Cerebellar nuclear complex (tissue), 1 donor: ENCODE measurements at places on chromosomes 6 and 20.

- no peak for DNase-seq
Observed at GRCh38 chr6:101203664-101204063, 189.8 kb upstream of the GRIK2 start.

DNA sequence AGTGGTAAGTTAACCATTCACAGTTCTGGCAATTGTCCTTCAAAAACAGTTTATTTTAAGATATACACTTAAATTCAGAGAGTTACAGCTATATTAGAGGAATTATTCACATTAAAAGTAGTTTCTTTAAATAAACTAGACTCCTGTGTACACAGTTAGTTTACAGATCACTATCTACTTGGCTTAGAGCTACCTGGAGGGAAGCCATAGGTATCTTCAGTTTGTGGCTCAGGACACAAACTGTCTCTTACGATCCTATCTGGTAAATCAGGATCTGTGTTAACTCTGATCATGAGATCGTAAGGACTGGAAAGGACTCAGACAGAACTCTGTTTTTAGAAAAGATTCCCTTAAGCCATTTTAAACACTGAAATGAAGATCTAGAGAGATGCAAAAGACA is 160.9 kb downstream of the REV3L start:
- DNase-seq, result no peak

- DNase-seq, result no peak
Observed at GRCh38 chr6:21666201-21666691, 72.7 kb downstream of the SOX4 start.

DNA sequence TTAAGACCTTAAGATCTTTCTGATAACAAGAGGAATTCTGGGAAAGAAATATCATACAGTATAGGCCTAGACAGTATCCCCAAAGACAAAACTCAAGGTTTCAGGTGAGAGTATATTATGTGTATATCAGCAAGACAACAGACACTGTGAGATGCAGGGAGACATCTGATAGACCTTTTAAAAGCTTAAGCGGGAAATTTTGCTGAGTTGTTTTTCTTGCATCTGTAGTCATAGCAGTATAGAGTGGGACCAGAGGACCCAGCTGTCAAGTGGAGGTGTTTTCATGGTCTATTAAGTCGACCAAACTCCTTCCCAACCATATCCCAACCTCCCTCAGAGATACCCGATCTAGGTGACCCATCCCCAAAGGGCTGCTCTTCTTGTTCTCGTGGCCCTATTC is 98.1 kb upstream of the THEMIS start:
- no peak for DNase-seq

DNA sequence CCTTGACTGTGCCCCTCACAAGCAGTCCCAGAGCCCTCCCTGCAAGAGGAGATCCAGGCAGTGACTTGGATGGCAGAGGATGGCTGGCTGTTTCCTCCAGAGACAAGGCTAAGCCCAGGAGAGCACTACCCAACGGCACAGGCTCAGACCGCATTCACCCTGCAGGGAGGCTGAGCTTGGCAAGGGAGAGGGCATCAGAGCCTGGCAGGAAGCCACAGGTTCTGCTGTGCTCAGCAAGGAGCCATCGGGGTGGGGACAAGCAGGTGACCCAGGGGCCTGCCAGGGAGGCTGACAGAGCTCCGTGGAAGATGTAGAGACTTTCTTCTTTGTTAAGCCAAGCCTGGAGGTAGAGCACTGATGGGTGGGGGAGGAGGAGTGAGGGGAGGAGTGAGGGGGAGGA is 159.2 kb upstream of the CST7 start:
- DNase-seq, result no peak

GRCh38 chr6:6758915-6759654 is 170.6 kb downstream of the LY86 start:
- no peak for DNase-seq

DNA sequence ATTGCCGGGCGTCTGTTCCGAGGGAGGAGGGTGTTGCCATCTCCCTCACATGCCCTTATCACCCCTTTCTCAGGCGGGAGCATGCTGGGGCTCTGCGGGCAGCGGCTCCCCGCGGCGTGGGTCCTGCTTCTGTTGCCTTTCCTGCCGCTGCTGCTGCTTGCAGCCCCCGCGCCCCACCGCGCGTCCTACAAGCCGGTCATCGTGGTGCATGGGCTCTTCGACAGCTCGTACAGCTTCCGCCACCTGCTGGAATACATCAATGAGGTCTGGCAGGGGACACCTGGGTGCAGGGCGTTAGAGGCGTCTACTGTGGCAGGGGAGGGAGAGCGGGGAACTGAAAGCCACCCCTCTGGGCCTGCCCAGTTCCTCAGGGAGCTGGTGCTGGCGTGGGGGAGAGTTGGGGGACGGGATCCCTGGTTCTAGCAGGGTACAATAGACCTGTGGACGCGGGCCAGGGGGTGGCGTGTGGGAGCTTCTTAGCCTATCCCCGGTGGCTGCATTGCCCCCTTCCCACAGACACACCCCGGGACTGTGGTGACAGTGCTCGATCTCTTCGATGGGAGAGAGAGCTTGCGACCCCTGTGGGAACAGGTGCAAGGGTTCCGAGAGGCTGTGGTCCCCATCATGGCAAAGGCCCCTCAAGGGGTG is 697 bp downstream of the PPT2 start:
- DNase-seq, result no peak

- no peak for DNase-seq
Observed at GRCh38 chr6:79167931-79168694, 66.4 kb downstream of the HMGN3 start.

GRCh38 chr20:2902291-2902690 is 29.0 kb downstream of the PTPRA start:
- no peak for DNase-seq

DNA sequence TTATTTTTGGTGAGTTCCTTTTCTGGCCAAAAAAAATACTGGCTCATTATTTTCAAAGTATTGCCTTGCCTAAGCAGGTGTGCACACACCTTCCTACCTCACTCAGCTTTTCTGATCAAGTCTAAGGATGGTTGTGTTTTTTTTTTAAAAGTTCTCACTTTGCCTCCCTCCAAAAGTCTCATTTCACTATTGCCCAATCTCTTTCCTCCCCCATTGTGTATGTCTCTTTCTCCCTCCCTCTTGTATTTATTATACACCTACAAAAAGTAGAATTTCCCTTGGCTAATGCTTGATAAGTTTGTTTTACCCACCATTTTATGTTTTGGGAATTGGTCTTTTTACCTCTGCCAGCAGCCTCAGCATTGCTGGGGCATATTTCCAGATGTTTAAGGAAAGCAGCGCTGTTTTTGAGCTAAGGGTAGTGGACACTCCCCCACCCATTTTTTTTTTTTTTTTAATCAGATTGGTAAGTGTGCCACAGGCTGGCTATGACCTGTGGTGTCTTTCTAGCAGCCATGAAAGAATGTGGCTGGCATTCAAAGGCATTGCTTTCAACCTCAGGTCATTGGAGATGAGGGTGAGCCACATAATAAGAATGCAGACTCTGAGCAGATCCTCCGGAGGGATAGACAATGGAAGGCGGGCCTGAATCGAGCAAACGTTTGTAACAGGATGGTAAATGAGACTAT is 668.6 kb downstream of the UTRN start:
- DNase-seq, result no peak

- no peak for DNase-seq
Observed at GRCh38 chr6:153001767-153002612, 519 bp downstream of the MTRF1L start.

- DNase-seq, result no peak
Observed at GRCh38 chr6:141874930-141875602, 257.7 kb upstream of the GJE1 start.

DNA sequence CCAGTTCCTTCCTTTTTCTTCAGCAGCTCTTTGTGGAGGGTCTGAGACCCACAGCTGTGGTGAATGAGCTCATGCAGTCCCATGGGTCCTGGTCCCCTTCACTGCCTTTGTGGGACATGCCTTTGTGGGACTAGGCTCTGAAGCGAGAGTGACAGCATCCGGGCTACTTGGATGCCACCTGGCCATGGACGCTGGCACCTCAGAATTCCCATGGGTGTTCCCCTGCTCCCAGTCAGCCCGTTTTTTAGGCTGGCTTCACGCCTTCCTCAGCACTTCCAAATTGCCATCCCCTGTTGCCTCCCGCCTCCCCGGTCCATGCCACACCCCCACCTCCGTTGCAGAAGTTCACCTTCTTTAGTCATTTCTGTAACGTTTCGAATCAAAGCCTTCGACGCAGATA is 45.1 kb downstream of the RAMACL start:
- DNase-seq, result no peak

DNA sequence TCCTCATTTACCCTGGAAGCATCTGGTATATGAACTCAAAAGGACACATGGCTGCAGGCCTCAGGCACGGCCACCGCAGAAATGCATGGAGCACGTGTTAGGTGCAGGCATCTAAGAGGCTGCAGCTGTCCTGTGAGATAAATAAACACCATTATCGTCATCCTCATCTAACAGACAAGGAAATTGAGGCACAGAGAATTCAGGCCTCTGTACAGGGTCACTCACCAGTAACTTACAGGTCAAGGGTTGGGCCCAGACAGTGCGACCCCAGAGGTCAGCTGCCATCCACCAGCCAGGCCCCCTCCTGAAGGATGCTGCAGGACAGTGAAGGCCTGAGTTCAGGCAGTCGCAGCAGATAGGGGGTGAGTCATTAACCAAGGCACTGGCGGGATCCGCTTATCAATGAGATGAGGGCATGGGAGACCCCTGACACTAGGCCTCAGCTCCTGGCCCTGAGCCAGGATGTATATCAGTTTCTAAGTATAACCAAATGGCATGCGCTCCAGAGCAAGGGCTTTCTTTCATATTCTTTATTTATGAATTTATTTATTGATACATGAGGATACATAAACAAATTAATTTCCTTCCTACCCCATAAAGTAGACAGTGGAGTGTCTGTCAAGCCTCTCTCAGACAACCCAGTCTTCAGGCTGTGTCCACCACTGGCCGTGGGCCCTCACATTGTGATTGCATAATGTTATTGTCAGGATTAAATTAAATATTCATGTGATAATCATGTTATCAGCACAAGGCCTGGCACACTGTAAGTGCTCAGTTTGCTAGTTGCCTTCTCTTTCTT is 316.9 kb downstream of the QKI start:
- DNase-seq, result no peak

GRCh38 chr20:60255866-60256265 is 297.6 kb downstream of the CDH26 start:
- DNase-seq, result no peak

GRCh38 chr6:106924694-106925523 is 49.6 kb downstream of the CD24 start:
- no peak for DNase-seq

DNA sequence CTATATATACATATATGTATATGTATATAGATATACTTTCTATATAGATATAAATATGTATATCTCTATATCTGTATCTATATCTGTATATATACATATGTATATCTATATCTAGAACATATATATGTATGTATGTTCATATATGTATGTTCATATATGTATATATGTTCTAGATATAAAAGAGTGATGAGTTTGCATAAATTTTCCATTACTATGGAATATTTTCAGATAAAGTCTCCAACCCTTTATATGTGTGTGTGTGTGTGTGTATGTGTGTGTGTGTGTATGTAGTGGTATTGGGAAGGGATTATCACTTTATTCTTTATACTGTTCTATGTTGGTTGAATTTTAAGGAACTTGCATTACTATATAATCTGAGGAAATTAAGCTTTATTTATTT is 33.3 kb downstream of the SYNE1 start:
- DNase-seq, result no peak

GRCh38 chr6:106097411-106098231 is 11.5 kb downstream of the PRDM1 start:
- DNase-seq, result no peak

DNA sequence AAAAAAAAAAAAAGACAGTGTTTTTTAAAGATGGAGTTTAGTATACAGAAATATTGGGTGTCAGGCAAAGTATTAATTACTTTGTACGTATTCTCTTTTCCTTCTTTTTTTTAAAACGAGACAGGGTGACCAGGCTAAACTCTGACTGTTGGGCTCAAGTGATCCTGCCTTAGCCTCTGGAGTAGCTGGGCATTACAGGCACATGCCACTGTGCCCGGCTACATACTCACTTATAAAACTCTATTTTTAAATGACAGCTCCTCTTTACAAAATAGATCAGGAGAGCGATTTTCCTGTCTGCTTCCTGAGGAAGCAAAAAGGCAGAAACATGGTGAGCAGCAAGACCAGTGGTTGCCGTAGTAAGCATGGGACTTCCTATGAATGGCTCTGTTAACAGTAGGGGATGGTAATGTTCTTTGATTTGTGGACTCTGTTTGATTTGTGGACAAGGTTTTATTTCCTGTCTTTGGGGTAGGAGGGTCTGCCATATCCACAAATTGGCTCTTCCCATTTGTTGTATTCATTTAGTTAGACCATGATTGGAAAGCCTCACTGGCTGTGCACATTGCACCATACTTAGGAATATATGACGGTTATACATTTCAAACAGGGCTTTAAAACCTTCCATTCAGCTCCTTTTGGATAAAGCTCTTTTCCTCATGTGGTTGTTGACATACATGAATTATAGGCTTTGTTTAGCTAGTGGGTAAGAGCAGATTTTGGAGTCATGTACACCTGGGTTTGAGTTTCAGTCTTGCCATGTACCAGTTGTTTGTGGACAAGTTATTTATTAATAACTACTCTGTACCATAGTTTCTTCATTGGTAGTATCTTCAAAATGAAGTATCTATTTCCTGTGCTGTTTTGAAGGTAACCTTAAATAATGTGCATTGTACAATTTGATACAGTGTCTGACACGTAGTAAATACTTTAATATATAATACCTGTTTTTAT is 45.1 kb downstream of the PTPRA start:
- no peak for DNase-seq

GRCh38 chr20:16732506-16733152 is 2.8 kb downstream of the SNRPB2 start:
- DNase-seq, result no peak

DNA sequence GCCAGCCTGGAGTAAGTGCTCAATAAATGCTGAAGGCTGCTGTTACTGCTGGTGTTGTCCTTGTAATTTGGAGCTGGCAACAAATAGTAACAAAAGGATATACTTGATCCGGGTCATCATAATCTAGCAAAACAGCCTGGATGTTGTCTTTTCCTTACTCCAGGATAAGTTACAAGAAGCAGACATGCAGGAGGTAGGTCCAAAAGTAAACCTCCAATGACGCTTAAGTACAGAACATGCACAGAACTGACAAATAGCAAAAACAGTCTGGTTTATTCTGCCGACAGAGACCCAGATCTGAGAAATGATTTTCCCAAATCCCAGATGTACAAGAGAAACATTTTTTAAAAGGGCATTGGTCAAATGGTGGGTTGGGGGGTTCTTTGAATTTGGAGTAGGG is 93.0 kb upstream of the KCNK16 start:
- DNase-seq, result no peak

DNA sequence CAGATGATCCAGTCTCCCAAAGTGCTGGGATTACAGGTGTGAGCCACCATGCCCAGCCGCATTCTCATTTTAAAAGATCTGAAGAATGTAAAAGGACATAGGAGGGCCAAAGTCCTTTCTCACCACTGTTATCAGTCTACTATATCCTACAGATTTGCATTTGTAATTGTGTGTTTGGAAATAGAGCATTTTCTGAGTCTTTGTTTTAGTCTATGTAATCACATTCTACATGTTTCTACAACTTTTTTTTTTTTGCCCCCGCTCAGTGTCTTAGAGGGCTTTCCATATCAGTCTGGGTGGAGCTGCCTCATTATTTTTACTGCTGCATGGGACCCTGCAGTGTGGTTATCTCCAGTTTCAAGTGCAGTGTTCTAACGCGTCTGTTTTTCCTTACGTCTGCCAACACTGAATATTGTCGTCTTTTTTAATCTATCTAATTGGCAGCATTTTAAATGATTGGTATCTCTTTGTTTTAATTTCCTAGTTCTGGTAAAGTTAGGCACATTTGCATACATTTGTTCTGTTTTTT is 7.8 kb downstream of the CUL9 start:
- DNase-seq, result no peak

- no peak for DNase-seq
Observed at GRCh38 chr6:75882734-75883133, 133.7 kb downstream of the MYO6 start.

- no peak for DNase-seq
Observed at GRCh38 chr6:67698534-67698933, 936.5 kb upstream of the ADGRB3 start.
